ENCODE measurements at places on chromosomes 5 and 9.

- no peak for DNase-seq
Measured at GRCh38 chr5:45262061-45262590, 434.1 kb downstream of the HCN1 start.

GRCh38 chr5:111472579-111472978, 39.8 kb downstream of the STARD4 start:
- DNase-seq = no peak

DNA sequence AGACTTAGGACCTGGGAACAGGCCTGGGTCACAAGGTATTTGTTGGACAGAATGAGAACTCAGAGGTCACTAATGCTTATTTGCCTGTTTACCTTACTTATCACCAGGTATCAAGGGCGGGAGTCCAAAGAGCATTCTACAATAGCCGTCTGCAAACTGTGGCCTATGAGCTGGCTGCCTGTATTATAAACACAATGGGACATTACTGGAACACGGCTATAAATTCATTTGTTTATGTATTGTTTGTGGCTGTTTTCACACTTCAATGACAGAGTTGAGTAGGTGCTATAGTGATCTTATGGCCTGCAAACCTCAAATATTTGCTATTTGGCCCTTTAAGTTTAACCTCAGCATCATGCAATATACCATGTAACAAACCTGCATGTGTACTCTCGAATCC, 76.6 kb upstream of the ASTN2 start:
- no peak for DNase-seq

- DNase-seq = no peak
Measured at GRCh38 chr5:154861946-154862345, 3.5 kb downstream of the CNOT8 start.

GRCh38 chr9:18911714-18912342, 121.2 kb downstream of the SAXO1 start:
- DNase-seq = no peak

- DNase-seq = no peak
Measured at GRCh38 chr5:138606378-138607064, 31.3 kb upstream of the HSPA9 start.

DNA sequence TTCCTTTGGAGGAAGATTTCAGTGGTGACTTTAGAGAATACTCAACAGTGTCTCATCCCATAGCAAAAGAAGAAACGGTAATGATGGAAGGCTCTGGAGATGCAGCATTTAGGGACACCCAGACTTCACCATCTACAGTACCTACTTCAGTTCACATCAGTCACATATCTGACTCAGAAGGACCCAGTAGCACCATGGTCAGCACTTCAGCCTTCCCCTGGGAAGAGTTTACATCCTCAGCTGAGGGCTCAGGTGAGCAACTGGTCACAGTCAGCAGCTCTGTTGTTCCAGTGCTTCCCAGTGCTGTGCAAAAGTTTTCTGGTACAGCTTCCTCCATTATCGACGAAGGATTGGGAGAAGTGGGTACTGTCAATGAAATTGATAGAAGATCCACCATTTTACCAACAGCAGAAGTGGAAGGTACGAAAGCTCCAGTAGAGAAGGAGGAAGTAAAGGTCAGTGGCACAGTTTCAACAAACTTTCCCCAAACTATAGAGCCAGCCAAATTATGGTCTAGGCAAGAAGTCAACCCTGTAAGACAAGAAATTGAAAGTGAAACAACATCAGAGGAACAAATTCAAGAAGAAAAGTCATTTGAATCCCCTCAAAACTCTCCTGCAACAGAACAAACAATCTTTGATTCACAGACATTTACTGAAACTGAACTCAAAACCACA, 67.4 kb downstream of the VCAN start:
- DNase-seq = no peak

- no peak for DNase-seq
Measured at GRCh38 chr9:88826771-88827181, 164.5 kb upstream of the S1PR3 start.

- no peak for DNase-seq
Measured at GRCh38 chr5:152221721-152222629, 183.1 kb downstream of the NMUR2 start.

- no peak for DNase-seq
Measured at GRCh38 chr9:33129886-33130881, 37.0 kb downstream of the B4GALT1 start.

DNA sequence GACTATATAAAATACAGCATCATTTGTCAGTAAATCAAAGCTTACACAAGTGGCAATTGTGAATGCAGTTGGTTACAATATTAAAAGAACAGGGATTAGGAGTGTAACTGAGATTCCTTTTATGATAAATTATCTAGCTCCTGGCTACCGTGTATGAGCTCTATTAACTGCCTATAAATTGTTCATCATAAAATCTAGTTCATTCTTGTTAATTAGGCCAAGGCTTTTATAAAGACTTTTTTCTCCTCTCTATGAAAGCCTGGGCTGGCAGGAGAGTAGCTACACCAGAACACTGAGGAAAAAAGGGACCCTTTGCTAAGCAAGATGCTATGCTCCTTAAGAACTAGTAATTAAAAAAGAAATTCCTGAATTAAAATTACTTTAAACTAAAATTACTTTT, 132.4 kb upstream of the MEF2C start:
- DNase-seq = no peak

- no peak for DNase-seq
Measured at GRCh38 chr5:135369952-135370351, 29.1 kb downstream of the MACROH2A1 start.

DNA sequence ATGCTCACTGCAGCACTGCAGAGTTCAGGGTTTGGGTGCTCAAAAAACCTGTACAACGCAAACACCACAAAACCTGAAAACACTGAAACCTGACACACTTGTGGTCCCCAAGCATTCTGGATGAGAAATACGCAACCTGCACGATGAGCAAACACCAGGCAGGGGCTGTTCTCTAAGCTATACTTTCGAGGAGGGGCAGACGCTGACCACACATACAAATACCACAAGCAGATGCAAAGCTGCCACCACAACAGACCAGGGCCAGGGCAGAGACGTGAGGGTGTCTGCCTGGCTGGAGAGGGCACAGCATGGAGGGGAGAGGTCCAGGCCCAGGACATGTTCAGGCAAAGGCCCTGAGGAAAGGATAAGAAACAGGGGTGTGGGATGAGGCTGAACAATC, 23.0 kb downstream of the BARHL1 start:
- DNase-seq = no peak

DNA sequence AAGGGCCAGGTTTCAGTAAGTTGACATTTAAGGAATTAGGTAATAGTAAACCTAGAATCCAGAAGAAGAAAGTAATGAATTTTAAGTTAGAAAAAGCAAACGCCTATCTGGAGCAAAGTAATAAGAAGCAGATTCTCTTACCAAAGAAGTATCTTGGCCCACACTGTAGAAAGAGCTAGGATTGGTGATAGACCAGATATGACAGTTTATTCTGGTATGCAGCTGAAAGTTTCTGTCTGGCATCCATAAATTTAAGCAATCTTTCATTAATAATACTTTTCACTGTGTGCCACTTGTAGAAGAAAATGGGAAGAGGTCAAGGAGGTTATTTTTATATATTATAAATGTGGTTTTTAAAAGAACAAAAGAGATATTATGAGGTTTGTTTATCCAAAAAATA, 3.0 kb downstream of the RECK start:
- no peak for DNase-seq

DNA sequence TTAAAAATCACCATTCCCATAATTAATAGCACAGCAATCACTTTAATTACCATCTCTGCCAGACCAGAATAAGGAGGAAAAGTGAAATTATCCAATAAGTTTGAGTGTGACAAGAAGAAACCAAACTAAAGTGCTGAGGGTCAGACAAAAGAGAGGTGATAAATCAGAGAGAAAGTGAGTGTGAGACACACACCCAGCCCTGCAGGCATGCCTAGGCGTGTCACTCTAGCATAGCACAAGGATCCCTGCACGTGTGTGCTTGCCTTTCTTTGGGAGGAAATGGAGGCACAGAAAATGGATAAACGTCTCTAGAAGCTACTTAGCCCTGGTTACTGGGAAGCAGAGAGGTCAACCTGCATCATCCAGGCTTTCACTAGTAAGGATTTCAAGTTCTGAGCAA, 56.2 kb downstream of the SEMA6A start:
- no peak for DNase-seq

DNA sequence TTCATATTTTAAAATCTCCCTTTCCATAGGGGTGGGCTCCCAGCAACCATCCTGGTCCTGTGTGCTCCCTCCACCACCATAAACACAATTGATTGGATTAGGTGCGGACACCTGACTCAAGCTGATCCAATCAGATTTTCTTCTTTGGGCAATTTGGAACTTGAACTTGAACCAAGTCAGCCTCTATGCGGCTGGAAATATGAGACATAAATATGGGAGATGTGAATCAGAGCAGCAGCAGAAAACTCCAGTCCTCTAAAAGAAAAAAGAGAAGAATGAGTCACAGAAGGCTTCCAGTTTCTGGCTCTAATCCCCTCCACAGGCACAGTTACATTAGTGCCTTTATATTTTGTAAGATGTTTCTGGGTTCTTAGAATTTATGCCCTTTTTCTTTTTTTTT, 306.6 kb downstream of the MLLT3 start:
- peak; percentile 20 for DNase-seq

- DNase-seq = no peak
Measured at GRCh38 chr9:89821081-89821480, 216.3 kb downstream of the GADD45G start.

- DNase-seq = no peak
Measured at GRCh38 chr5:178440181-178440580, 150.0 kb downstream of the COL23A1 start.

- DNase-seq = no peak
Measured at GRCh38 chr5:80623999-80624398, 30.5 kb upstream of the MSH3 start.

- DNase-seq = no peak
Measured at GRCh38 chr5:14771972-14772371, 99.6 kb downstream of the ANKH start.

DNA sequence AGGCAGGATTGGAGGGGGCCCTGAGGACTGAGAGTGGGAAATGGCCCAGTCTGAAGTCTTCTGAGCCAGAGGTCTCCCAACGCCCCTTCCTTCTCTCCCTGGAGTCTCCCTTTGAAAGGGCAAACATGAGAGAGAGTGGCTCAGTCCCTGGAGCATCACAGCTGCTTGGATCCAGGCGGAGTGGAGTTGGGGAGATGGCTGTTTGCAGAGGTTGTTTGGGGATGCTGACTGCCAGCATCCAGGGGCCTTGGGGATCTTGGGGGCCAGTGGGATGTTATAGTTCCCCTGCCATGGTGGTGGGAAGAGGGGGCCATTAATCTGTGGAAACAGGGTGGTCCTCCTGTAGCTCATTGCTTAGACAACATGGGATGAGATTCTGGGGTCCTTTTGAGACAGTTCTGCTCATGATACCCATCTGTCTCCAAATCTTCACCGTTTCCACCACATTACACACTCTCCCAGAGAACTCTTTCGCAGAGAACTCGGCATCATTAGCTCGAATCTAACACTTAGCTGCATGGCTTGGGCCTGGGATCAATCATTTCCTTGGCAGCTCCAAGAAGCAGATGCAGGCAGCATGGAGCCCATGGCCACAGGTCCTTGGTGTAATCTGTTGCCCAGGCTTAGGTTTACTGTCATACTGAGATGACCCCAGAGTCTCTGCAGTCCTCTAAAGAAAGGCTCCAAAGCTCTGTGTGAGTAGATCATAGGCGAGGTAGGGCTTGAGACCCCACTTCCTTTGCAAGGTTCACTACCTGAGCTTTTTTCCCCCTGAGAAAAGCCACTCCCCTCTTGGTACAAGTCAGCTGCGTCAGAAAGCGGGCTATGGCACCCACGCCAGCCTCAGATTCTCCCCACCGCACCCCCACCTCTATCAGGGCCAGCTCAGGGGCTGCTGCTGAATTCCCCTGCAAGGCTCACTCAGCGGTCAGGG, 54.4 kb upstream of the SH3PXD2B start:
- DNase-seq = no peak

DNA sequence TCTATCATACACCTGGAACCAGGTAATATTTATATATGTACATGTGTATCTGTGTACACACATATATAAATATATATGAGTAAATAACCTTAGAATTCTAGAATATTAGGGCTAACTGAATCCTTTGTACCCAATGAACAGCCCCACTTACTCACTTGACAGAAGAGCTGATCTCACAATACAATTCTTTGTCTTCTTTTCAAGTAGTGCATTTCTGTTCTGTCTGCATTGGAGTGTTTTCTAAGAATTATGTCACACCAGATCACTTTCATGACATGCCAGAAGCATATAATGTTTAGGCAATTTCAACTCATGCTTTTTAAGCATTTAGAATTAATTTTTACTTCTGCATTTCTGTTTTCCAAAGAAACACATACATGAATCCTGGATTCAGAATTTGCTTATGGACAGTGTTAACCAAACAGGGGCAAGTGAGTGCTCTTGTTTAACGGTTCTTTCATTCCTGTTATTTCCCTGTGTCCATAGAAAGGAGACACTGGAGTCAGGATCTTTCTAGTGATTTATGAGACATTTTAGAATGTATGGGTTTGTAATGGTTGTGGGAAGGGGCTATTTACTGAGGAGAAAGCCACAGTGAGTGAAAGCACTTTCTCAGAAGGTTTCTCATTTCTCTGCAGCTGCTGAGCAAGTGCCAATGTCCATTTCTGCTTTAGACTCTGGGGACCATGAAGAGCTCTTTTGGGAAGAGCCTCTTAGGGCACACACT, 123.2 kb downstream of the RMI1 start:
- DNase-seq = no peak

- no peak for DNase-seq
Measured at GRCh38 chr9:38000735-38001134, 68.3 kb downstream of the SHB start.

DNA sequence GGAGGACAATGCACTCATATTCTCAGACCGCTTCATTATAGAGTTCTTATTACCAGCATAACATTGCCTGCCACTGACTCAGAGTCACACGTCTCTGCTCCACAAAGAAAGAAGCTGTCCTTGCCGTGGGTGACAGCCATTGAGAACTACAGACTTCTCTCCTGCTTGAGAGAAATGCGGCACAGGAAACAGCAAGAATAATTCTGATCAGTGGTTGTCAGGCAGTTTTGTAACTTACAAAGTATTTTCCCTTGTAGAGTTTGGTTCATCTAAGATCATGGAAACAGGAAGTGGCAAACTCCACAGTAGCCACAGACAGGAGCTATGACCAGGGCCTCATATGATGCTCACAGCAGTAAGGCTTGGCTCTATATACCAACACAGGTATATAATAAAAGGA, 47.0 kb downstream of the KCNV2 start:
- no peak for DNase-seq

GRCh38 chr5:66169534-66169933, 25.4 kb downstream of the SREK1 start:
- no peak for DNase-seq

GRCh38 chr5:22889720-22890119, 36.6 kb upstream of the CDH12 start:
- no peak for DNase-seq

DNA sequence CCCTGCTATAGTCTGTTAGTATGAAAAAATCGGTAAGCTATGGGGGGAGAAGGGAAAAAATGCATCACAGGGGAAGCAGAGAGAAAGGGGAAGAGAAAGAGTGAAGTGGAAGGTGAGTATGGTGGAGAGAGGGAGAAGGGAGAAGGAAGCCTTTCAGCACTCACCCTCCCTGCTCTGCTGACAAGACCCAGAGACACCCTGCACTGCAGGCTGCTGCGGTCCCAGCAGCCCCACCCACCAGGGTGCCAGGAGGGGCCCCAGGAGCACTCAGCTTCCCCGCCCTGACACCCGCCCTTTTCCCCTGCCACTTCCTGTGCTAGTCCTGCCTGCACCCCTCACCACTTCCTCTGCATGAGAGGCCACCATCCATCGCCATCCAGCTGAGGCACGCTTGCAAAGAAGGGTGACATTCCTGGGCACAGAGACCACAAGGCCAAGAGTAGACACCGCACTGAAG, 12.7 kb downstream of the STK10 start:
- peak; percentile 89 for DNase-seq

GRCh38 chr9:81417299-81417675, 272.1 kb downstream of the TLE1 start:
- DNase-seq = no peak

All from activated T-cell treated with anti-CD3 and anti-CD28 coated beads for 24 hours (primary cell).